ENCODE measurements at places on chromosomes 16 and 17.
A peak's percentile ranks its signal among the peaks of the same experiment; 100 is the strongest.

DNA sequence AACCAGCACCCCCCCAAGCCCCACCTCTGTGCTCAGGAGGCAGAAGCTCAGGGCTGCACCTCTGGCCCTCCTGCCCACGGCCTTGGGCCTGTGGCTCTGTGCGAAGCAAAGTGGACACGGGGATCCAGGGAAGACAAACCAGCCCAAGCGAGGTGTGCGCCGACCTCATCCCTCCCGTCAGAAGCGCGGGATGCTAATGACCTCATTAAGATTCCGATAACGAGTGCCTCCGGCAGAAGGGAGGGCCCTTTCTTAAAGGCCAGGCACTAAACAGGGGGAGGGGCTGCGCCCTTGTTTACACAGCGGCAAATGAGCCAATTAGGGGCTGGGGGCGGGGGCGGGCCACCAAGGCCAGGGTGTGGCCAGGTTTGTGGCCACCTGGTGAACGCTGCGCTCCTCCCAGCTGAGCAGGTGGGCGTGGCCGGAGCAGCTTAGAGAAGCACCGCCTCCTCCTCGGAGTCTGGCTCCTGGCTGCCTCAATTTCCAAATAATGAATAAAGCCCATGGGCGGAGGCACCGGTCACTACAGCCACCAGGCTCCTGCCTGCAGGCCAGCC lies 3.2 kb downstream of the CBX4 start:
- DNase-seq: no peak

DNA sequence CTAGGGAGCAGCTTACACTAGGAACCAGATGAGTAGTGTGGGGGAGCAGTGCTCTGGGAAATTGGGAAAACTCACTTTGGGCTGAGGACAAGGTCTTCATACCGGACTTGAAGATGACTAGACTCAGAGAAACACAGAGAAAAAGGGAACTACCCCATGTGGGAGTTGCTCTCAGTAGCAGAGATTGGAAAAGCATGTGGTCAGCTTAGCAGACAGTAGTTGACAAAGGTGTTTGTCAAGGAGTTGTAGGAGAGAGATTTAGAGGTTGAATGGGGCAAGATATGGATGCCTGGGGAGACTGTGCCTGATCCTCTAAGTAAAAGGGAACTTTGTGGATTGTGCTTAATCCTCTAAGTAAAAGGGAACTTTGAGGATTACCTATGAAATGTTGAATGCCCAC lies 194.5 kb upstream of the COX10 start:
- no peak for DNase-seq

GRCh38 chr16:10033556-10033955 lies 148.7 kb downstream of the GRIN2A start:
- no peak for DNase-seq

DNA sequence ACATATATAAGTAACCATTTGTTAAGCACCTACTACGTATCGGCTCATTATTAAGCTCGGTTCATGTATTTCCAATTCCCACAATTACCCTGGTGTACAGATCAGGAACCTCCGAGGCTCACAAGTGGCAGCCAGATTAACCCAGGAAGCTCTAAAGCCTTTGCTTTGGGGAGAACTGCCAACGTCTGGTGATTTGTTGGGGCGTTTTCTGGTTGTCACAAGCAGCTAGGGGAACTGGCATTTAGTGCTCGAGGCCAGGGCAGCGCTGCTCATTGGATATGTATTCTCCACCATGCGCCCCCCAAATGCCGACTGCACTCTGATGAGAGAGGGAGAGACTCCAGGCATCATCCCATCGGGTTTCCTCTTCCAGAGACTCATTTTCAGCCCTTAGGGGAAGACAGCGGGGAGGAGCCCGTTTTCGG lies 541 bp downstream of the ZNF18 start:
- DNase-seq: no peak

DNA sequence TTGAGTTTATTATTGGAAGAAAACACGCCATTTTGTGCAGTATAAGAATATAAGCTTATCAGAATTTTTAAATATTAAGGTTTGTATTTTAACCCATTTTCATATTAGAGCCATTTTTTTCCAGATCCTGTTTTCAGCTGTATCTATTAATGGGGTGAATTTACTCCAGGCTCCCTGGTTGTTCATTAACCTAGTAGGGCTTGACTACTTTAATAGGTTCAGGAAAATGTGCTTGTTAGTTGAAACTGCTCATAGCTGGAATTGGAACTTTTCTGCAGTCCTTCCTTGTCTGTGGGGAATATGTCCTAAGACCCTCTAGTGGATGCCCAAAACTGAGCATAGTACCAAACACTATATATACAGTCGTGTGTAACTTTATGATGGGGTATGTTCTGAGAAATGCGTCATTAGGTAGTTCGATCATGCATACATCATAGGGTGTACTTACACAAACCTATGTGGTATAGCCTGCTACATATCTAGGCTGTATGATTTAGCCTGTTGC lies 28.0 kb downstream of the NFAT5 start:
- no peak for DNase-seq

DNA sequence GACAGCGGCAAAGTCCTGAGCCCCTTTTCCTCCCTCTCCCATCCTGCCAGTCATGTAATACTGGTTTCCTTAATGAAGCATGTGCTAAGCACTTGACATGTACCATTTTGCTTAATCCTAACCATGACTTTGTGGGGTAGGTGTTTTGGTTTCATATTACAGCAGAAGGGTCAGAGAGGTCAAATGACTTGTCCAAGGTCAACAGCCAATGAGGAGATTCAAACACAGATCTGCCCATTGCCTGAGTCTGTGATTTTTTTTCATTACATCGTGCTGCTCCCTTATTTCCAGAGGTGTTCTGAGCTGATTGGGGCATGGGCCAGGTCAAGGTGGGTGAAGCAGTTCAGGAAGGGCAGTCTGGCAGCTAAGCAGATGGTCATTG lies 17.6 kb upstream of the PHF12 start:
- no peak for DNase-seq

DNA sequence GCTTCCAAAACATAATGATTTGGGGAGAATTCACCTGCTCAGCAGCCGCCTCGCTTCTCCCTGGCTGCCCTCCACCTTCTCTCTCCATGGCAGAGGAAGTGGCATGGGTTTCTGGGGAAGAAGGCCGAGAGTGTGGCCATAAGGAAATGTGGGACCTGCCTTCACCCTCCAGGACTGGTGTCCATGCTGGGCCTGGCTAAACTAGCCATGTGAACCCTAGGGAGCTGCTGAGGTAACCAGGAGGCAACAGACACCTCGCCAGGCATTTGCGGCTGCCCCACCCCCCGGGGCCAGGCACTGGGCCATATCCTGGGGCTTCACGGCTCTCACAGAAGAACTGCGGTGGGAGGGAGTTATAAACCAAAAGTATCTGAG lies 9.9 kb upstream of the CMTM4 start:
- DNase-seq: no peak

DNA sequence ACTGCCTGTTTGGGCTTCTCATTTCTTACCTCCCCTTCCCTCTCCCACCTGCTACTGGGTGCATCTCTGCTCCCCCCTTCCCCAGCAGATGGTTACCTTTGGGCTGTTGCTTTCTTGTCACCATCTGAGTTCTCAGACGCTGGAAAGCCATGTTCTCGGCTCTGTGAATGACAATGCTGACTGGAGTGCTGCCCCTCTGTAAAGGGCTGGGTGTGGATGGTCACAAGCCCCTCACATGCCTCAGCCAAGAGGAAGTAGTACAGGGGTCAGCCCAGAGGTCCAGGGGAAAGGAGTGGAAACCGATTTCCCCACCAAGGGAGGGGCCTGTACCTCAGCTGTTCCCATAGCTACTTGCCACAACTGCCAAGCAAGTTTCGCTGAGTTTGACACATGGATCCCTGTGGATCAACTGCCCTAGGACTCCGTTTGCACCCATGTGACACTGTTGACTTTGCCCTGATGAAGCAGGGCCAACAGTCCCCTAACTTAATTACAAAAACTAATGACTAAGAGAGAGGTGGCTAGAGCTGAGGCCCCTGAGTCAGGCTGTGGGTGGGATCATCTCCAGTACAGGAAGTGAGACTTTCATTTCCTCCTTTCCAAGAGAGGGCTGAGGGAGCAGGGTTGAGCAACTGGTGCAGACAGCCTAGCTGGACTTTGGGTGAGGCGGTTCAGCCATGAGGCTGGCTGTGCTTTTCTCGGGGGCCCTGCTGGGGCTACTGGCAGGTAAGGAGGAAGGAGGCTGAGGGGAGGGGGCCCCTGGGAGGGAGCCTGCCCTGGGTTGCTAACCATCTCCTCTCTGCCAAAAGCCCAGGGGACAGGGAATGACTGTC lies at the start of gene CD68:
Gene CD68 (plus strand): TSS at position 638 of the 833 bp plus-strand sequence. CDS start 40 bp downstream, at position 678.
- peak; percentile 26 for DNase-seq
